ENCODE measurements at places on chromosomes 6 and 20.

DNA sequence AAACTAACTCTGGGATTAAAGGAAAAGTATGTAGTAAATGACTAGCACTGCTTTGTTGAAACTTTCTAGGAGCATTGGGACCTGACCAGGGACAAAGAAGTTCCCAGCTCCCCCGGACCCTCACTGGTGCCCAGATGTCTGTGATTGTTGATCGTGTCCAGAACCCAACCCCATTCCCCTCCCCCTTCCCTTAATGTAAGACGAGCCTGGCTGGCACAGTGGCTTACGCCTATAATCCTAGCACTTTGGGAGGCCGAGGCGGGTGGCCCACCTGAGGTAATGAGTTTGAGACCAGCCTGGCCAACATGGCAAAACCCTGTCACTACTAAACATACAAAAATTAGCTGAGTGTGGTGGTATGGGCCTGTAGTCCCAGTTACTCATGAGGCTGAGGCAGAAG is 750.3 kb downstream of the CBLN4 start:
- no peak for DNase-seq

DNA sequence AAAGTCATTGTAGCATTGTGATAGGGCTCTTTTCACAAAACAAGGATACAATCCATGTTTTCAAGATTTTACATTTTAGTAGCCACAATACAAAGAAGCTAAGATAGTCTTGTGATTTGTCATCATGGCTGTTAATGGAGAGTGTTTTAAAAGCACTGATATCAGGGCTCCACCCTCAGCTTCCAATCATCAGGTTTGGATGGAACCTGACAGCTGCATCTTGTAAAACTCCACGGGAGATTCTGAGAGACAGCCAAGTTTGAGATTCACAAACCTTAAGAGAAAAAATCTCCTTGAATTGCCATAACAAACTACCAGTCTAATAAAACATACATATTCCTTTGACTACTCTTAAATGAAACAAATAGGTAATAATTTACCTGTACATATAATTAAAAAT is 280.2 kb downstream of the ESR1 start:
- DNase-seq: no peak

DNA sequence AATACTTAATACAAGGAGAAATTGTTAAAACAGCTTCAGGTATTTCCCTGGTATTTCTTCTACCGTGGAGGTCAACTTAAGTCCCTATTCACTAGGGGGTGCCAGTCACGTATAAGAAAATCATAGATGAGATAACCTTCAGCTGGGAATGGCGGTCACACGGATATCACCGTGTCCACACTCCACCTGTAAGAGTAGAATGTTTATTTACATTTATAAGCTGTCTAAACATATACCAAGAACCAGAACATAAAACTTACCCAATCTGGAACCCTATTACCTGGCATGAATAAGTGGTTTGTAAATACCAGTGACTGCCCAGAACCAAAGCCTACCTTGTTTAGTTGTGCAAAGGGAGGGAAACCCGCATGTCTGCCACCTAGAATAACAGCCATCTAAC is 1.9 kb upstream of the ELOVL4 start:
- DNase-seq: peak; percentile 85

DNA sequence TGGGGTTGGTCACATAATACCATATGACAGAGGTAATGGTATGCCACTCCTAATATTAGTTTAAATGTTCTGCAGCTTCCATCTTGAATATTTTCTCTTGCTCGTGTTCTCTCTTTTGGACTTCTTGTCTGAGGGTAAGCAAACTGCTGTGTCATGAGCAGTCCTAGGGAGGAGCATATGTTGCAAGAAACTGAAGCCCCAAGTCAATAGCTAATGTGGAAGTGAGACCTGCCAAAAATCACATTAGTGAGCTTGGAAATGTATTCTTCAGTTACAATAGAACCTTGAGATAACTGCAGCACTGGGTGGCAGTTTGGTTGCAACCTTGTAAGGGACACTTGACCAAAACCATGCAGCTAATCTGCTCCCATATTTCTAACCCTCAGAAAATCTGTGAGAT is 178.2 kb upstream of the IMPG1 start:
- no peak for DNase-seq

- no peak for DNase-seq
These were observed 122.6 kb upstream of the MAP3K7 start for GRCh38 chr6:90709431-90709996.

GRCh38 chr6:88698661-88699060 is 264.8 kb downstream of the RNGTT start:
- no peak for DNase-seq

GRCh38 chr6:10763006-10763405 is 15.4 kb downstream of the TMEM14B start:
- DNase-seq: no peak

- DNase-seq: no peak
These were observed 67.0 kb upstream of the FRMD1 start for GRCh38 chr6:168145747-168146596.

DNA sequence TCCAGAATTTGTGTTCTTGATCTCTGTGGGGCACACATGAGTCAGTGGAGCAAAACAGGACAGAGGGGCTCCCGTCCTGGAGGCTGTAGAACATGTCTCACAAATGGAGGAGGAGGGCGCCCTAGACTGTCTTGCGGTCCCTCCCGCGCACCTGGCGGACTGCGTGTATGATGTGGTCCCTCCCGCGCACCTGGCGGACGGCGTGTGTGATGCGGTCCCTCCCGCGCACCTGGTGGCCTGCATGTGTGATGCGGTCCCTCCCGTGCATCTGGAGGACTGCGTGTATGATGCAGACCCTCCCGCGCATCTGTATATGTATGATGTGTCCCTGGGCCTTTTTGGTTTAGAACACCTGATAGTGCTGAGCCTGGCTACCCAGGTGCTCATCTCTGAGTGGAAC is 158.9 kb upstream of the RIN2 start:
- no peak for DNase-seq

Measured in K562 (cell line).